Fibroblast of villous mesenchyme (primary cell): ENCODE measurements at places on chromosomes 2 and 18. TPM values are rescaled to one million over a fixed set of nuclear protein-coding genes. Genes with fewer than 3 reads are reported as not detected.
A peak's percentile ranks its signal among the peaks of the same experiment; 100 is the strongest.

Gene MC4R
- not detected in 2 replicates for total RNA-seq

GRCh38 chr18:80232710-80233109, 14.6 kb downstream of the PARD6G start:
- no peak for DNase-seq

DNA sequence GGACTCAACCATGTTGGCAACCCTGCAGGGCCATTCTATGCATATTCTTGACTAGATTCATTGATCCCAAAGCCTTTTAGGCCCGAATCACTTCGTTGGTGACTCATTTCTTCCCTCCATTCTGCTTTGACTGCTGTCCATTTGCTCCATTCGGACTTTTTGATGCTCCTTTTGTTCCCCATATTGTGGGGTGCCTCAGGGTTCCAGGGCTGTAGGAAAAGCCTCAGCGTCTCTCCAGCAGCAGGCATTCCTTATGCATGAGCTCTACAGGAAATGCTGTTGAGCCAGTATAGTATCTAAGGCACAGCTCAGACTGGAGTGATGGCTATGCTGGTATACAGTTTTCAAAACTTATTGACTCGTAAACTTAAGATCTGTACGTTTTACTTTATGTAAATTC, 292.6 kb downstream of the PRKCE start:
- peak; percentile 57 for DNase-seq

DNA sequence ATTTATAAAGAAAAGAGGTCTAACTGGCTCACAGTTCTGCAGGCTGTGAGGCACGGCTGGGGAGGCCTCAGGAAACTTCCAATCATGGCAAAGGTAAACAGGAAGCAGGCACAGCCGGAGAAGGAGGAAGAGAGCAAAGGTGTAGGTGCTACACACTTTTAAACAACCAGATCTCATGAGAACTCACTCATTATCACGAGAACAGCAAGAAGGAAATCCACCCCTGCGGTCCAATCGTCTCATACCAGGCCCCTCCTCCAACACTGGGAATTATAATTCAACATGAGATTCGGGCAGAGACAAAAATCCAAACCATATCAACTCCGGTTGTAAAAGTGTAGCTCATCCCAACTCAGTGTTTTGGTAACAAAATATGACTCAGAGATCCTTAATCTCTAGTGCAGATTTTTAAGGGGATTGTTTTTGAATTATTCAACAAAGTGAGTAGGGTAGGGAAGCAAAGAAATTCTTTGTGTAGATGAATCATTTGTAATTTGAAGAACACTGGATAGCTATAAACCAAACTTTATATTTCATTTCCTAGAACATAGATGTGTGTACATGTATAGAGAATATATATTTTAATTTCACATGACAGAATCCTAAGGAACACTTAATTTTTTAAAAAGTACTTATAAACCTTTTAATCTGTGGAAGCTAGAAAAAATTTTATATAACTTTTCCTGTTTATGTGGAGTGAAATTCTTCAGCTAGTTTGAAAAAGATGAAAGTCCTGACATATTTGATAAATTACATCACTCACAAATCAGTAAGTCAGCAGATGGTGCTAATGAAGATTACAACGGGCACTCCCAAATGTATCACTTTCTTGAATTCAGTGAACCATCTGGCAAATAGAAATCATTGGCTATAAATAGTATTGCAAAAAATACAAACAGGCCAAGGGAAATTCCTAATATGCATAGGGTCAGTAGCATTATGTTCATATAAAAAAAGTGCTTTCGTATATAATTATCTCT, 130.1 kb downstream of the OLA1 start:
- DNase-seq: peak; percentile 94

DNA sequence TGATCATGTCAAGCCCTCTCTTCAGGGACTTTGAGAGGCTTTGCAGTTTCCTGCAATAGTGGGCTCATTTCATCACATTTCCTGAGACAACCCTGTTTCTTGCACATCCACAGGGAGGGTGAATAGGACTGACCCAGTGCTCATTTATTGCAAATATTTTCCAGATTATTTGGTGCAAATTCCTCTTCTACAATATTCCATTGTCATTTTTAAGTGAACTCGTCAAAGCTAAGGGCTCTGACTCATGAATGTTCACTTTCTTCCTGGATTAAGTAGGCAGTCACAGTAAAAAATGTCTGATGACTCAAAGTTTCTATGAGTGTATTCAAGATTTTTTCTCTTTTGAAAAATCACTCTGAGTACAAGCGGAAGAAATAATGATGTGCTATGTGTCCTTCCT, 225.5 kb upstream of the GALNT5 start:
- peak; percentile 52 for DNase-seq

- DNase-seq: no peak
These were observed 7.0 kb downstream of the KIF5C start for GRCh38 chr2:148882051-148882450.

DNA sequence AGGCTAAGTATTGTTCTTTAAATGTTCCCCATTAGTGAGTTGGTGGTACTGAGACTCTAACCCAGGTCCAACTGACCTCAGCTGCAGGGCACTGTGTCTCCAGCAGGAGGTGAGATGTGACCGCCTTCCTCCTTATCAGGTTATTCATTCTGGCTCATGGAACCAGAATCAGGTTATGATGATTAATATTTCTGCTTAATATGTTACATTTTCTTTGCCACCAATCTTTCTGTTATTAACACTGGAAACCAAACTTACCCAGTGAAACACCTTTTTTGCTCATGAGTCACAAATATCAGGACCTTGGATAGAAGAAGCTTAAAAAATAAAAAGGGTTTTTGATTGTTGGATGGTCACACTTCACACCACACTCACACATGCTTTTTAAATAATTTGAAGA, 85.4 kb downstream of the DPP4 start:
- no peak for DNase-seq
